ENCODE measurements at places on chromosomes 3 and 15.

DNA sequence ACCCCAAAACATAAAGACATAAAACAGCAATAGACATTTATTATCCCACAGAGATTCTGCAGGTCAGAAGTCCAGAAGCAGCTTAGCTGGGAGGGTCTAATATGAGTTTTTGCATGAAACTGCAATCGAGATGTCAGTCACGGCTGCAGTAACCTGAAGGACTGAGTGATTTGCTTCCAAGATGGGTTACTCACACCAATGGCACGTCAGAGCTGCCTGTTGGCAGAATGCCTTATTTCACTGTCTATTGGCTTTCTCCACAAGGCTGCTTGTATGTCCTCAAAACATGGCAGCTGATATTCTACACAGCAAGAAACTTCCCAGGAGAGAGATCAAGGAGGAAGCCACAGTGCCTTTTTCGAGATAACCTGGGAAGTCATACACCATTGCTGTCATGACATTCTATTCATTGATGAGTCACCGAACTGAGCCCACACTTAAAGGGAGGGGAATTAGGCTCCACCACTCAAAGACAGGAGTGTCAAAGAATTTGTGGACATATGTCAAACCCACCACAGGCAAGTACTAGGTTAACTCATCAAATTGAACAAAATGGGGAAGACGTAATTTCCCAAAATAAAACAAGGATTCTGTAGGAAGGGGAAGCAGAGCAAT, 122.2 kb downstream of the SYNPR start:
- DNase-seq: no peak

DNA sequence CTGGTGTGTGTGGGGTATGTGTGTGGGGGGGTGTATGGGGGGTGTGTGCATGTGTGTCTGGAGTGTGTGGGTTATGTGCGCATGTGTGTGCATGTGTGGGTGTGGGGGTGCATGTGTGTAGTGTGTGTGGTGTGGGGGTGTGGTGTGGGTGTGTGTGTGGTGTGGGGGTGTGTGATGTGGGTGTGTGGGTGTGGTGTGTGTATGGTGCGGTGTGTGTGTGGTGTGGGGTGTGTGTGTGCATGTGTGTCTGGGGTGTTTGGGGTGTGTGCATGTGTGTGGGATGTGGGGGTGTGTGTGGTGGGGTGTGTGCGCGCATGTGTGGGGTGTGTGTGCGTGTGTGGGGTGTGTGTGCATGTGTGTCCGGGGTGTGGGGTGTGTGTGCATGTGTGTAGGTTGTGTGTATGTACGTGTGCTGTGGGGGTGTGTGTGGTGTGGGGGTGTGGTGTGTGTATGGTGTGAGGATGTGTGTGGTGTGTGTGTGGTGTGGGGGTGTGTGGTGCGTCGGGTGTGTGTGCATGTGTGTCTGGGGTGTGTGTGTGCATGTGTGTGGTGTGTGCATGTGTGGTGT, 6.2 kb upstream of the OCA2 start:
- no peak for DNase-seq

DNA sequence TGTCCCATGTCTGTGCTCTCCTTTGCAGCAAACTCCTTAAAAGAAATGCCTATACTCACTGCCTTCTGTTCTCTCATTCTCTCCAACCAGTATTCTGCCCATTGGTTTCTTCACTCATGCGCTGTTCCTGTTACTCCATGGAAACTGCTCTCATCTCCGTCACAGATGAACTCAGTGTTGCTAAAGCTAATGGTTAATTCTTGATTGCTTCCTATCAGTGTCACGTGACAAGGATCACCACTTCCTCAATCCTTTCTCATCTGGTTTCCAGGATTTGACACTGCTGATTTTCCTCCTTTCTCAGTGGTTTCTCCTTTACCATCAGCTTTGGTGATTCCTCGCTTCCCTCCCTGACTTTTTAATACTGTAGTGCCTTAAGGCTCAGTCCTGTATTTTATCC, 2.6 kb downstream of the DPH3 start:
- DNase-seq: no peak

DNA sequence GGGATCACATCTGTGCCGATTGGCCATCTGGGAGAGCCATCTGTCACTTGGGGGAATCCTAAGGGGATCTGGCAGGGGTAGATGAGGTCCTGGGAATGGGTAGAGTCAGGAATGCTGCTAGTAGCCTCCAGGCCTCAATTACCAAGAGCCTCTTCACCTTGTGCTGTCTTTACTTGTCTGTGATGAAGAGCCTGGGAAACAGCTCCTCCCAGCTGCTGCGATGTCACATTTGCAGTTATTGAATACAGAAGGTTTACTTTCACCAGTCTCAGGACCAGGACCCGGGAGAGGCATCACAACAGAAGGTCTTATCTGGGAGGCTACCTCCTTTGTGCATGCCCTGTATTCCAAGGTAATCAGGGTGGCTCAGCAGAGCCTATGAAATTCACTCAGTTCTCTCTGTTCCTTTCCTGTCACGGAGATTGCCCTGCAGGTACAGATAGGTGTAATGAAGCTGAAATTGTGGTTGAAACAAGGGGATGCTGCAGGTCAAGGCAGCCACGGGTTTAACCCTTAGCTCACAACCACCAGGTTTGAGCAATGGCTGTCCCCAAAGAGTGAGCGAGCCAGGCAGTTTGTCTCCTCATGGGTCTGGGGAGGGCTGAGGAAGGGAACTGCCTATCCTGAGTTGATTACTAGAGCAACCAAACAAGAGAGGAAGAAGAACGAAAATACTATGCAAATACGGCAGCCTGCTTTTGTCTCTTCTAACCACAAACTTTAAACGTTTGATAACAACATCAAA, 298.9 kb upstream of the RORA start:
- no peak for DNase-seq

DNA sequence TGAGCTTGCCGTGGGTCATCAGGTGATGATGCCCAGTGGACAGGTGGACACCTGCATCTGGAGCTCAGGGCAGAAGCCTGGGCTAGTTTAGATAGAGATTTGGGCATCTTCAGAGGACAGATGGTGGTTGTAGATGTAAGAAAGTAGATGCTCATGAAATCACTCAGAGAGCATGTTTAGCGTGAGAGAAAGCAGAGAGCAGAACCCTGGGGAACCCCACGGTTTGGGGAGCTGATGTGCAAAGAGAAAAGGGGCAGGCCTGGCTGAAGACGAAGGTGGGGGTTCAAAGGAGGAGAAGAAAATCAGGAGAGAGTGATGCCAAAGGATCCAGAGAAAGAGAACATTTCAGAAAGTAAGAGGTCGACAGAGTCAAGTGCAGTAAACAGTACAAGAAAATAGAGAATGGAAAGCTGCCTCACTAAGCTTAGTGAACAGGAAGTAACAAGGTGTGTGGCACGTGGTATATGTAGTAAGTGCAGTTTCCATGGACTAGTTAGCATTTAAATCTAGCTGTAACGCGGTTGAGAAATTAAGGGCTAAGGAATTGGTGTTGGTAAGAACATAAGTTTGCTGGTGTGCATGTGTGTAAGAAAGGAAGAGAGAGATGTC, 13.5 kb downstream of the TIGIT start:
- DNase-seq: no peak

DNA sequence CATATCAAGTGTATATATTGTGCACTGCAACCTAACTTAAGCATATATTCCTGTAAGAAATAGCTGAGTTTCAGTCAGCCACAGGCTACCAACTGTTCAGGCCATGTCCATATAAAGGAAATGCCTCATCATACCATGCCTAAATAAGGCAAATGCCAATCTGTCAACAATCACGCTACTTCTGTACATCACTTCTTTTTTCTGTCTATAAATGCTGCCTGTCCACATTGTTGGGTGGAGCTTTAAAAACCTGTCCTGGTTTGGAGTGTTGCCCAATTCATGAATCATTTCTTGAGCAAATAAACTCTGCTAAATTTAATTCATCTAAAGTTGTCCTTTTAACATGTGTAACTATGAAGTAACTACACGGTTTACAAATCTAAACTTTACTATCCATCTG, 1091.9 kb downstream of the NSUN3 start:
- no peak for DNase-seq

- DNase-seq: no peak
Observed at GRCh38 chr3:28547677-28548076, 199.1 kb upstream of the AZI2 start.

GRCh38 chr15:84812842-84813241, 4.3 kb upstream of the ALPK3 start:
- no peak for DNase-seq

DNA sequence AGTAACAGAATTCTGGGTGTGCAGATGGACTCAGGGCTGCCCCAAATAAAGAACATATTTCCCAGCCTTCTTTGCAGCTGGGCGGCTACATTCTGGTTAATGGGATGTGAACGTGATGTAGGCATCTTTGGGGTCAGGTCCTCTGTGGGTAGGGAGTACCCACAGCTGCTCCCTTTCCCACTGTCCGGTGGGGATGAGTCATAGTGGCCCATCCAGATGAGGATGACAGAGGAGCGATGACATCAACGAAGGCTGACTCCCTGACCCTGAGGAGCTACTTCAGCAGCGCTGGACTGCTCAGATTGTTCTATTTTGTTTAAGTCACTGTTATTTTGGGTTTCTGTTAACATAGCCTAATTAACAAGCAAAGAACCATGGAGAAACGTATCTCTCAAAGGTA, 38.0 kb downstream of the SRPRB start:
- DNase-seq: no peak

DNA sequence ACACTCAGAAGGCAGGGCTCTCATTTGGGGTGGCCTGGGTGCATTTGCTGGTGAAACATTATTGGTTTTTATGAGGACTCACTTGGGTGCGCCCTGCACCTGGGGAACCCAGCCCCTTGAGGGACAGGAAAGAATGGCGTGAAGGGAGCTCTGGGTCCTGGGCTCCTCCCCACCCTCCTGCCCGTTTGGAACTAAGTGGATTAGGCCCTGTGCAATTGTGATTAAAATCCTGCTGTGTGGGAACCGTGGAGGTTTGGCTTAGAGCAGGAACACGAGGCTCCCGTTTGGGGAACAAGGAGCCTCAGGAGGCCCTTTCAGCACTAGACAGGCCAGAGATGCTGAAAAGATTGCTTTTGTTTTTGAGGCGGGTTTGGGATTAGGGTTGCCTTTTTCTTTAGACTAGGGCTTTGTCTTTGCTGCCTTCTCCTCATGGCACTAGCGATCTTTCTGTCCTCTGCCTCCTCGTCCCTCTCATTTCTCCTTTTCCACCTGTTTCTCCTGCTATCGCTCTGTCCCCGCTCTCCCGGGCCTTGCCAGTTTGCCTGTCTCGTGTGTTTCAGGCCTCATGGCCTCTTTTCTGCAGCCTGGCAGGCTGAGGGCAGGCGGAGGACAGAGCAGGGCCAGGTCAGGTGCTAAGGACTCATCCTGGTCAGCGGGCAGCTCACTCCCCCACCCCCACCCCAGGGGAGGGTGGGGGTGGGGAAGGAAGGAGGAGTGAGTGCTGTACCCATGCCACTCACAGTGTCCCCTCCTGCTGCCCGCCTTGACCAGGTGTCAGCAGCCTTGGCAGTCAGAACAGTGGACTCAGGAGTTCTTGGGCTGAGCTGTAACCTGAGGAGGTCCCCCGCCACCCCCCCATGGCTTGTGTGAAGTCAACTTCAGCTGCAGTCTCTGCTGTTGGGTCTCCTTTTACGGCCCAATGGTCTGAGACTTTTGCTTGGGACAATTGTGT, 8.6 kb downstream of the MAPKAPK3 start:
- DNase-seq: no peak

GRCh38 chr15:92662762-92663161, 7.2 kb upstream of the FAM174B start:
- no peak for DNase-seq

DNA sequence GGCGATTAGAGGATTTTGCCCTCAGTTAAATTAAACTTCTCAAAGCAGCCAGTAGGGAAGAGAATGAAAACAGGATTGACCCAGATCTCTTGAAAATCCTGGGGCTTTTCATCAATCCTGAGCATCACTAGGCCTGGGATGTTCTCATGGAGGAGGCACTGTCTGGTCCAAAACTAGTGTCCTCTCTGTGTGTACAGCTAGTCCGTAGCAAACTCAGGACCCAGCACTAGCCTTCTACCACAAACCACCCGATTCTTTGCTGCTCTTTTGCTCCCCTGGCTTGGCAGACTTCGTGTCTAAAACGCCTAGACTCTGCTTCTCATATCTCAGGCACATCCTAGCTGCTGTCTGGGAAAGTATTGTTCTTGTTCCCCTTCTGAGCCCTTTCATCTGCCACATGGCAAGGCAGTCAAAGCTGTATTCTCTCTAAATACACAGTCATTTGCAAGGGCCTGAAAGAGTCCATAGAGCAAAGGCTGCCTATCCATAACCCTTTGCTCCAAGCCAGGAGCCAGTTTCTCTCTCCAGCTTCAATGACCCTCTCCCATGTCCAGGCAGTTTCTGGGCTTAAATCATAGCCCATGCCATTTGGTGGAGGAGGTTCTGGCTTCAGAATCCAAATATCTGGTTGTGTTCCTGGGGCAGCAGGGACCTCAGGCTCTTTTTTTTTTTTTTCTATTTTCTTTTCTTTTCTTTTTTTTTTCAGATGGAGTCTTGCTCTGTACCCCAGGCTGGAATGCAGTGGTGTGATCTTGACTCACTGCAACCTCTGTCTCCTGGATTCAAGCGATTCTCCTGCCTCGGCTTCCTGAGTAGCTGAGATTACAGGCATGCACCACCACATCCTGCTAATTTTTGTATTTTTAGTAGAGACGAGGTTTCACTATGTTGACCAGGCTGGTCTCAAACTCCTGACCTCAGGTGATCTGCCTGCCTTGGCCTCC, 52.4 kb downstream of the CDC25A start:
- DNase-seq: no peak

- DNase-seq: no peak
Observed at GRCh38 chr3:138361561-138361971, 13.2 kb downstream of the MRAS start.

GRCh38 chr3:137347132-137347531, 389.3 kb downstream of the IL20RB start:
- DNase-seq: no peak

DNA sequence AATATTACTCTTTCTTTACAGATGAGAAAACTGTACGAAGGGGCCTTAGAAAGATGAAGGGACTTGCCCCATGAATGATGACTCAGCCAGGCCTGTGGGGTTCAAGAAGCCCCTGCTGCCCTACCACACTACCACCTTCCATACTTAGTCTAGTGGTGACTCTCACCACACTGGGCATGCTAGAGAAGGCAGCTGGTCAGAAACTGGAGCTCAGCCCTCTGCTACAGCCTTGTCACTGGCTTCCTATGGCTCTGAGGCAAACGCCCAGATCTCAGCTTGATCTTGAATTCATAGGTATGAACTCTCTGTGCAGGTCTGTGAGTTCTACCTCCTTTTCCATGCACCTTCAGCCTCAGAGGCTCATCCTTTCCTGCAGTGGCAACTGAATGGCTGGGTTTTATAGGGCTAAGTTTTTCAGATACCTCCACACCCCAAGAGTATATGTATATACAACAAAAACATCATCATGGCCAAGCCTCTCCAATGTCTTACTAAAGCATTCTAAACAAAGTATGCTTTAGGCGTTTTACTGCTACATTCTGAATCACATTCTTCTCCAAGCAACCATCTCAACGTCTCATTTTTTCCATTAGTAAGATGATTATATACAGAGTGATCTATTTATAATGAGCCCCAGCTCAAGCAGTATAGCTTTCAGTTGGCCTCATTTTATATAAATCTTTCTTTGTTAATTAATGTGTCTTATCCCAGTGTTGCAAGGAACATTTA, 234.1 kb downstream of the GREM1 start:
- DNase-seq: no peak

GRCh38 chr15:40435023-40435709, 5.6 kb upstream of the BAHD1 start:
- no peak for DNase-seq

Measured in activated naive CD8-positive, alpha-beta T cell treated with anti-CD3 and anti-CD28 coated beads, Interleukin-2, amount 50 U/mL, for 16 hours (primary cell).